ENCODE measurements at places on chromosomes 5 and 9.

DNA sequence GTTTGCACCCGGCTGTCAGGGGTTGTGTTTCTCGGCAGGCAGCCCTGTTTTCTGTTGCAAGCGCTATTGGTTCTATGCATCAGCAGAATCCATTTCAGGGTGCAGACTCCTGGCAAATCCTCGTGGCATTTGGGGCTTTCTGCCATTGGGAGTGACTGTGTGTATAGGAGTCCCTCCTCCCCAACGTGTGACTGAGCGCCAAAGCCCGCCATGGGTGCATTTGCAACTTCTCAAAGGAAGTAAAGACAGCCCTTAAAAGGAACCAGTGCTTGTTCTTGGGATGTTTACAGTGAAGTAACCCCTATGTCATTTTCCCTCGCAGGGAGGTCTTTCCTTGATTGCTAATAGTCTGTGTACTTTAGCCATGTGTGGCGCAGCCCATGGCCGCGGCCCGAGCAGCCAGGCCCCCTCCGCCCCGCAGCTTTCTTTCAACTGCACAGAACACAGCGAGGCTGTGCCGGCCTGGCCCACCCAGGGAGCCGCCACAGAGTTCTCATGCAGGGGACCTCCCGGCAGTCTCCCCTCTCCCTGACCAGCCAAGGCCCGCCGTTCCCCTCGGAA is 175.6 kb downstream of the HSD17B3 start:
- no peak for DNase-seq

DNA sequence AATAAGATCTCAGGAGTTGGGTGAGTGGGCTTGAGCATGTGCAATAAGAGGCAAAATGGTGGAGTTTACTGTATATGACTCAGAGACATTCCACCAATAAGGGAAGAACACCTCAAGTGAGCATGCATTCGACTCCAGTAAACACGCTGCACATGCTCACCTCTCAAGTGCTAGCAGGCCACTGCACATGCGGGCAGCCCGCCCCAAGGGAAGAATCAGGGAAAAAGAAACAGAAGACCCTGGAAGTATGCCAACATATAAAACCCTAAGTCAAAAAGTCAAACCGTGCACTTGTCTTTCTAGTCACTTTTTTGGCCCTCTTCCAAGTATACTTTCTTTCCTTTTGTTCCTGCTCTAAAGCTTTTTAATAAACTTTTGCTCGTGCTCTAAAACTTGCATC is 245.3 kb upstream of the RASA1 start:
- no peak for DNase-seq

DNA sequence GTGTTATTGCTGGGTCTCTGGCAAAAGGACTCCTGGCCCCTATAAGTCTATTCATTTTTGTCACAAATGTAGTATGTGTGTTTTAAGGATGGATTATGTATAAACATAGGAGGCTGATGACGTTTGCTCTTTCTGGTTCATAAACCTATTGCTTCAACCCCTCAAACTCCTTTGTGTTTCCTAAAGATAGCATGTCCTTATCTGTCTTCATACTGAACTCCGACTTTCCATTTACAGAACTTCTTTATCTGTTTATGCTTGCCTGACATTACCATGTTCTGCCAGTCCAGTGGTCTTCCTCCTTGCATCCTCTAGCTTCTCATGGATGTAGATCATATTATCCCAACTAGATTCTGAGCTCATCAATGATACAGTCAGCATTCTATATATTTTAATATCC is 46.1 kb downstream of the ARHGEF28 start:
- DNase-seq, result no peak

DNA sequence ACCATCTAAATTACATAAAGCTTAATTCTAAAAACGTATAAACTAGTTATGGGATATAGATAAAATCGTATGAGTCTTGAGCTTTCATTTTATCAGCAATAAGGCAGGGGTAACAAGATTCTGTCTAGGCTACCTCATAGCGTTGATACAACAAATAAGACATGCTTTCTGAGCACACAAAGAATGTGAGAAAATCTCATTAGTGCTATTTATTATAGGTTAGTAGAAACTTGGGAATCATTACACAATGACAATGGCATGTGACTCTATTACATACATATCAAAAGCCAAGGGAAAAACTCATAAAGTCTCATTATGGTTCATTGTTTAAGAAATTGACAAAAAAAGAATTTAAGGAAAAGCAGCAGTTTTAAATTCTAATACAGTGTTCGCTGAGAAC is 448.6 kb downstream of the PLK2 start:
- DNase-seq, result no peak

DNA sequence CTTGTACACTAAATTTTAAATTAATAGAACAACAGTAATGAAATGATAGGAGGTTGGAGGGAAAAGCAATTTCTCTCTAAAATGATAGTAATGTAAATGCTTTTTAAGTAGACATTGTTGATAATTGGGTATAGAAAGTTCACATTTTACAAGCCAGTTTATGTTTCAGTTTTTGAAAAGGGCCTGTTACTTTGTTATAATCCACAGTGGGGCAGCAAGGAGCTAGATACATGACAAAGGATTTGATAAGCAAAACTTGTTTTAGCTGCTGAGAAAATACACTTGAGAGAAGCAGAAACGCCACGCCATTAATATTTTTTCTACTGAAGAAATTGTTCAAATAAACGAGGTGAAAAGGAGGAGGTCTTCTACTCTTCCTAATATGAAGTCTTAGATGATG is 30.2 kb downstream of the SREK1 start:
- DNase-seq, result no peak

DNA sequence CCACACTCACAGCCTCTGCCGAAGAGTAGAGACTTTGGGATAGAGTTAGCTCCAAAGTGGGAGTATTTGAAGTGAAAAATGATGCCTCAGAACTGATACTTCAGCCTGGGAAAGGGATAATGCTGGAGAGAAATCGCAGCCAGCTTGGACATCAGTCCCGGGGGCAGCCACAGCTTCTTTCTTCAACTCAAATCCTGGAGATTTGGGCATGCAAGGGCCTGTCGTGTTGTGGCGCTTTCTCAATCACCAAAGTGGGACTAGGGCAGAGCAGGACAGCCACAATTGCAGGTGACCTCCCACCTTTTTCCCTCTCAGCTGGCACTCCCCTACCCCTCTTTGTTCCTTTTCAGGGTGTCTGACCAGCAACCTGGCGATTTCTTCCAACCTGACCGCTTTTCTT is 70.4 kb downstream of the UBAP1 start:
- DNase-seq, result no peak

- no peak for DNase-seq
Observed at GRCh38 chr9:99666571-99666970, 155.1 kb upstream of the NR4A3 start.

DNA sequence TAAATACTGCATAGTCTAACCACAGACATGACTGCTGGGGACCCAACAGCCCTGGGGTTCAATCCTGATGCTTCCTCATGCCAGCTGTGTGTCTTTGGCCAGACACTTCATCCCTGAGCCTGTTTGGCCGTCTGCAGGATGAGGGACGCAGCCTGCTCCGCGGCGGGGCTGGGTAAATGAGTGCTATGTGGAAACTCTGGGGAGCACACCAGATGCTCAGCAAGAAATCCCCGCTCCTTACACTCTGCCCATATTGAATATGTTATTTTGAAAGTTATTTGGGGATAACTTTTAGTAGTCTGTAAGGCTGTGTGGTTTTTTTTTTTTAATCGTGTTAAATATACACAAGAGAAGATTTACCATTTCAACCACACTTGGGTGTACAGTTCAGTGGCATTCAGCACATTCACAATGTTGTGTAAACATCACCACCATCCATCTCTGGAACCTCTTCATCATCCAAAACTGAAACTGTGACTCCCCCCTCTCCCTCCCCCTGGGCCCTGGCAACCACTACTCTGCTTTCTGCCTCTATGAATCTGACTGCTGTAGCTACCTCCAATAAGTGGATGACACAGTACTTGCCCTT is 42.7 kb downstream of the SH3PXD2B start:
- no peak for DNase-seq

DNA sequence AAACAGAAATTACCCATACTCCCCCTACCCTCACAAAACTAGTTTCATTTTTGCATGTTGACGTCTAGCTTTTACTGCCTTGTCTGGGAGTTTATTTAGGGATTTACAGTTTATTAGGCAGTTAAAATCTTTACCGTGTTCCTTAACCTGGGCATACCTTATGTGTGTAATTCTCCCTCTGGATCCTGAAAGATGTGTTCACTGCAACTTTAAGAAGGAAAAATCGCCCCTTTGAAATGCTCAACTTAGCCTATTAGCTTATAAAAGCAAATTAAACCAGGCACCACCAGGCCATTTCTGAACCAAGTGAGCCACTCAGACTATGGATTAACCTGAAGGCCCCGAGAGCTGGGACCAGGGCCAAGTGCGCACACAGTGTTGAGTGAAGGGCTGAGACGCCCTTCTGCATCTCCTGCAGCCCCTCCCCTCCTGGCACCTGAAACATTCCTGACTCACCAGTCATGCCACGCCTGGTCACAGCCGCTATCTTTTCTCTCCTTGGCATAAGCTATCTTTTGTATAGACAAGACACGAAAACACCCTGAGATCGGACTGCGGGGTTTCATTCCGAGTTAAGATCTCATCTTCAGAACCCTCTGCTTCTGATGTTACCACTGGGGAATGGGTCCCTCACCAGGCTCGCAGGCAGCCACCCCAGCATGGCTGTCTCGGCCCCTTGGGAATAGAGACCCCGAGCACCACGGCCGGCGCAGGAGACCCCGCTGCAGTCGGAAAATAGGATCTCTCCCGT is 111.9 kb downstream of the ROR2 start:
- DNase-seq, result peak; percentile 4

Measured in NCI-H2081 treated with DMSO at 0.1 percent for 48 hours (cell line).